ENCODE measurements at places on chromosomes 3 and 15.

DNA sequence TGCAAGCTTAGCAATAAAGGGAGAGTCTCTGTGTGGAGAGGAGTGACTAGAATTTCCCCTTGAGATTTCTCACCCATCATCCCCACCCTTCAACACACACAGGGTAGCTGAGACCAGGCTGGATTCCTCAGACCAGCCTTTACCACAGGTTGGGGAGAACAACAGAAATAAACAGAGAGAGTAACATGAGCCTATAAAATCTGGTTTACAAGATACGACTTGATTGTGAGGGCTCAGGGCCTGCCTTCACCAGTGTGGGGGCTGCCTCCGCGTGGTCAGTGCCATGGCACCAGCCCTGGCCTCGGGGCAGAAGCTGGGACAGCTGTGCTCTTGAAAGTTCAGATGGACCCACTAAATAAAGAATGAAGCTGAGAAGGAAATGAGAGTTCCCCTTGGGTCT is 14.6 kb upstream of the MAGEF1 start:
- DNase-seq: no peak

- no peak for DNase-seq
These were observed 47.1 kb downstream of the ERC2 start for GRCh38 chr3:56421205-56421604.

- DNase-seq: no peak
These were observed 3.4 kb downstream of the LINGO1 start for GRCh38 chr15:77629070-77630030.

GRCh38 chr3:175606650-175607318 is 747.6 kb downstream of the NAALADL2 start:
- DNase-seq: no peak

- no peak for DNase-seq
These were observed 446.8 kb downstream of the WDR72 start for GRCh38 chr15:53312707-53313106.

GRCh38 chr3:131217296-131217741 is 164.3 kb upstream of the NUDT16 start:
- DNase-seq: no peak

DNA sequence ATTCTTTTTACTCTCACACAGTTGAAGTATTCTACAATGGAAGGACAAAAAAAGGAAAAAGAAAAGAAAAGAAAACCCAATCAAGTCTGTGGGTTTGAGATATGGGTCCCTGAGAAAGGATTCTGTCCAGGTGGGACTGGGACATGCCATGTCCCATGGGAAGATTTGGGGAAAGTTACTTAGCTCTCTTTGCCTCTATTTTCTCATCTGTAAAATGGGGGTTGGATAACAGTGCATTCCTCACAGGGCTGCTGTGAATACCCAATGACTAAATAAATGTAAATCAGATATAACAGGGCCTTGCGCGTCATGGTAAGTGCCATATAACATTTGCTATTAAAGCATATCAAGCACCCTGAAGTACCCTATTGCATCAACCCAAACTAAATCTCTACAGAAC is 105.7 kb downstream of the CPN2 start:
- DNase-seq: no peak

DNA sequence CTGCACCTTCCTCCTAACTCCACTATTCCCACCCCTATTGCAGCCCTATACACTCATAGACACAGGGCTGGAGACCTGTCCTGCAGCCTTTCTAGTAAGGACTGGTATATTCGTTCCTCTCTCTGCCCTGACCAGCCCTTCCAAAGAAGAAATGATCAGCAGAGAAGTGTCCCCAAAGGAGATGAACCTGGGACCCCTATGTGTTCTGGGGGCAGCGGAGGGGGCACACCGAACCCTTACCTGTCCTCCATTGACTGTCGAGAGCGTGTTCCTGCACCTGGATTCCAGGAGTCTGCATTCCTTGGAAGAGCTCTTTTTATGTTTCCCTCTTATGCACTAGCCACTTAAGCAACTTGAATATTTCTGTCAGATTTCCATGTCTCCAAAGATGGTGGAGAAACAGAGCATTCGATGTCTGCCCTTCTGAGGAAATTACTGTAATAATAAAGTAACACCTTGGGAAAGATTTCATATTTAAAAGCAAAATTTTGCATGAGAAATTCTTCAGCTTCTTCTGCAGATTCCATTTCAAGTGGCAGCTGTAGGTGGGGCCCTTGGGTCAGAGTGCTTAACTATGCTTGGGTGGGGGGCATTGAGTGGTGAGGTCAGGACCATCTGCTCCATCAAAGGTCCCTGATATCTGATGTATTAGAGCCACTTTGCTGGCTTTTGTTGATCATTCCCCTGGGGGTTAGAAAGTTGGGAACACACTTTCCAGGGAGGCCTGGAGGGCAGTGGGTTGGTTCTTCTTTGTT is 6.3 kb downstream of the EPHB1 start:
- DNase-seq: no peak

DNA sequence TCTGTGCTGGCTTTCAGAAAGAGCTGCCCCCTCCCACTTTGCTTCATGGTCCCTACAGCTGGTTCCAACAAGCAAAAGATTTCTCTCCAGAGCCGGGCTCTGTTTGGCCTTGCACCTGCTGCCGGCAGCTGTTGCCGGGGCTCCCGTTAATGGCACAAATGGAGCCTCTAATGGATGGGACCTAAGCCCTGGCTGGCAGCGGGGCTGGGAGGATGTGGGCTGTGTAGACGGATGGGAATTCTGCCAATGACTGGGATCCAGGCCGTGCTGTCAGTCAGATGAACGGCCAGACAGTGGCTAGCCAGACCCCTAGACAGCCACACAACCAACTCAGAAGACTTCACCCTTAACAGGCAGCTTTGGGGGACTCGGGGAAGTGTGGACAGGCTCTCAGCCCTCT is 88.0 kb downstream of the RPLP1 start:
- DNase-seq: no peak

DNA sequence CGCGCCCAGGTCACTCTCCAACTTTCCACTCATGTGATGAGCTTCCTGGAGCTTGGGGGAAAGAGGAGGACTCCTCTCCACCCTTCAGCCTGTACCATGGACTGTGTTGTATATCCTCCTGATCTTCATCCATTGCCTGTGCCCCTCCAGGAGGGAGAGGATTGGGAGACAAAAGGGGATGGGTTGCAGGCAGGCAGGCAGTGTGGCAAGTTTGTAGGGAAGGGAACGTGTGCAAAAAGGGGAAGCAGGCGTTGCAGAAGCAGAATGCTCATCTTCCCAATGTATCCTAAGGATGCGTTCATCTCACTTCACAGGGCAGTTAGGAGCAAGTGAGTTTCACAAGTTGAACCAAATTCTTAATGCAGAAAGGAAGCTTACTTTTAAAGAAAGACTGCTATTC is 28.1 kb upstream of the GHSR start:
- DNase-seq: no peak

GRCh38 chr3:107892955-107893624 is 197.7 kb downstream of the CD47 start:
- DNase-seq: no peak

GRCh38 chr3:46351646-46352045 is 2.3 kb upstream of the CCR2 start:
- DNase-seq: no peak

- DNase-seq: no peak
These were observed 211.3 kb downstream of the TBC1D2B start for GRCh38 chr15:77866186-77866585.

GRCh38 chr15:67945951-67946700 is 106.3 kb upstream of the RNU6-1 start:
- no peak for DNase-seq

GRCh38 chr15:48803877-48804276 is 7.0 kb downstream of the CEP152 start:
- no peak for DNase-seq

- no peak for DNase-seq
These were observed 54.6 kb downstream of the WNT7A start for GRCh38 chr3:13825311-13825579.

GRCh38 chr15:83108266-83109219 is 1.1 kb downstream of the TM6SF1 start:
- DNase-seq: no peak

GRCh38 chr3:16504242-16504641 is 9.3 kb downstream of the RFTN1 start:
- DNase-seq: no peak

DNA sequence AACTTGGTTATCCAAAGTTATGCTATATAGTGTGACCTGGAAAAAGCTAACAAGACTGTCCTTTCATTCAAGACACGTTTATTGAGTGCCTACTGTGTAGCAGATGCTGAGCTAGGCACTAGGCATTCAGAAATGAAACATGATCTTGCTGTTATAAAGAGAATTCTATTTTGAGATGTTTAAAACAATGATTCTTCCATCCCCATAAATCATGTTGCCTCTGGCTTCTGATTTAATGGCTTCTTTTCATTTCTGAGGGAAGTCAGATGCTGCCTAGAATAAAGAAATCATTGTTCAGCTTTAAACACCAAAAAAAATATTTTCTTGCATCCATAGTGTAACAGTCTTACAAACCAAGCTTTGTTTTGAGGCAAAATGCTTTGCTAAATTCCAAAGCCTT is 620.9 kb upstream of the UBE2E2 start:
- no peak for DNase-seq

DNA sequence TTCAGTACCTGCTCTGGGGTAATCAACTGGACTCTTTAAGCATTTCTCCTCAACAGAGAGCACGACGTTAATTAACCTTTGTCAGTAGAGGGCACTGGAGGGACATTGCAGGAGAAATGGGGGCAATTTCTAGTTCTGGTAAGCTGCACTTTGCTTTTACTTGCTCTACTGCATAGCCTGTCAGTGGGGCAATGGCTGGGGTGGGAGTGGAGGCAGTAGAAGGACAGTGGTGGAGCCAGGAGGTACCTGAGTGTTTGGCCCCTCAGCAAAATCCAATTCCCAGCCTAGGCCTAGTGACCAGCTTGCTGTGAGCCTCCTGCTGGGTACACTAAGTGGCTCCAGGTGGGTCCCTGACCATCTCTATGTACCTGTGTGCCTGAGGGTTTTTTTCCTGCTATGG is 18.3 kb upstream of the MED12L start:
- no peak for DNase-seq

DNA sequence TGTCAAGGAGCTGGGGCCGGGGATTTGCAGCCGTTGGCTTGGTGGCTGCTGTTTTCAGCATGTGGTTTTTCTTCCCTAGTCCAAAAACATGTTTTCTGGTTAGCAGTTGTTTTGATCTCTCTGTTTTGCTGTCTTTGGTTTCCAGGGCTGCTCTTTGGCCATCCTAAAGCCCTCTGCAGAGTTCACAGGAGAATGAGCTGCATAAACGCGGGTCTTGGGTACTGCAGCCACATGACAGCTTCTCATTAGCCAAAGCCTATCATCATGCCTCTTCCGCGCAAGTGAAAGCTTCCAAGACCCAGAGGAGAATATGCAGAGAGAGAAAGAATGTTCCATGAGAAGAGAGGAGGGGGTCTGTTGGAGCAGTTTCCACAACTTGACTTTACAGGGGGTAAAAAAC is 138.5 kb downstream of the NTRK3 start:
- no peak for DNase-seq

- DNase-seq: no peak
These were observed 32.2 kb downstream of the DNAJB8 start for GRCh38 chr3:128434524-128434923.

DNA sequence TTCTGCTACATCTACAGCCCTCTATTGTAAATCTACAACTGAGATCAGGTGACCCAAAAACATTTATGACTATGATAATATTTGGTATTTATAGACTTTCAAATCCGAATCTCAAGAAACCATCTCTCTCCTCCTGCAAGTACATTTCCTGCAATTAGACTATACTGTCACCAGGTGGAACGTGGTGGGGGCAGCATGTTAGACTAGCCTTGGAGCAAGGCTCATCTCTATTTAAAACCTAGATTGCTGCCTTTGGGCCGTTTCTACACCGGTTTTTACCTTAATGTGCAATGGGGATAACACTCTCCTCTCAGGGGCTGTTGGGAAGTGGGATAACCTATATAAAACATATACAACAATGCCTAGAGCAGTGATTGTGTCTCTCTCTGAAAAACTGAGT is 3.8 kb upstream of the KATNBL1 start:
- no peak for DNase-seq

DNA sequence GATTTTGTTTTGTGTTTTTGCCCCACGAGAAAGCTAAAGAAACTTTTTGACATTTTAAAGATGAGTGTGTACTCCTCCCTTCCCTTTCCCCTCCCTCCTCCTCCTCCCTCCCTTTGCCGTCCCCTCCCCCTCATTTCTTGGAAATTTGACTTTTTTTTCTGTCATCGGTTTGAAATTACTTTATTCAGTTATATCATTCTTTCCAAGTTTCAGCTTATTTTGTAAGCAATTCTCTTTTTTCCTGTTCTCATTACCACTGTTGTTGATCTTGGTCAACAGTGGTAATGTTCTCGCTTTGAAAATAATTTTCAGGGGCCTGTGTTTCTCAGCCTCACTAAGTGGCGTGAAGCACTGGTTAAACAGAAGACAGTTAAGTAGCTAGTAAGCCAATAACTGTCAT is 178.4 kb downstream of the AKAP13 start:
- no peak for DNase-seq

- DNase-seq: no peak
These were observed 28.2 kb upstream of the NOX5 start for GRCh38 chr15:68986322-68986721.

DNA sequence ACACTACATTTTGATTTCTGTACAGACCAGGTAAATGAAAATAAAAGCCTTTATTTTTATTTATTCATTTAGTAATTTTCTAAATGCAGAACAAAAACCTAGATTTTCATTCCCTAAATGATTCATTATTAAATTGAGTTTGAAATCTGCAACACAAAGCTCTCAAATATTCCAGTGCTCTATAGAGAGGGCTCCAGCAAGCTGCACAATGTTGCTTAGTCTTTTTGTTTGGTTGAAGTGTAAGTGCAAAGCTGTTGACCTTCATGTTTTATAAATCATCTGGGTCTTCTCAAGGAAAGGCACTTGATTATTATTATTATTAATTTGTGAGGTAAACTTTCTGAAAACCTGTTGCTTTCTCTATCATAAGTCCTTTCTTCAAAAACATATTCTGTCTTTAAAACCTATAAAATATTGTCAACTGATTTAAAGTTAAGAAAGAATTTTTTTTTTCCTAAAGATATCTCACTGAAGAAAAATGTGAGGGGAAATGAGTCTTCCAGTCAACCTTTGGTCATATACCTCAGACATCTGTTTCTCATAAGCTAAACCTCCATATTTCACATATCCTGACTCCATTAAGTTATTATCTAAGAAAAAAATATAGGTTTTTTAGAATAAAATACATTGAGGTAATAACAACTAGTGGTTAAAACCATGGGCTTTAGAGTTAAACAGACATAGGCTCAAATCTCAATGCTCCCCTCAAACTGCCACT is 100.7 kb downstream of the ZIC4 start:
- no peak for DNase-seq
